ENCODE measurements at places on chromosomes 11 and 22. TPM values are rescaled to one million over a fixed set of nuclear protein-coding genes. Genes with fewer than 3 reads are reported as not detected.
A peak's percentile ranks its signal among the peaks of the same experiment; 100 is the strongest.

DNA sequence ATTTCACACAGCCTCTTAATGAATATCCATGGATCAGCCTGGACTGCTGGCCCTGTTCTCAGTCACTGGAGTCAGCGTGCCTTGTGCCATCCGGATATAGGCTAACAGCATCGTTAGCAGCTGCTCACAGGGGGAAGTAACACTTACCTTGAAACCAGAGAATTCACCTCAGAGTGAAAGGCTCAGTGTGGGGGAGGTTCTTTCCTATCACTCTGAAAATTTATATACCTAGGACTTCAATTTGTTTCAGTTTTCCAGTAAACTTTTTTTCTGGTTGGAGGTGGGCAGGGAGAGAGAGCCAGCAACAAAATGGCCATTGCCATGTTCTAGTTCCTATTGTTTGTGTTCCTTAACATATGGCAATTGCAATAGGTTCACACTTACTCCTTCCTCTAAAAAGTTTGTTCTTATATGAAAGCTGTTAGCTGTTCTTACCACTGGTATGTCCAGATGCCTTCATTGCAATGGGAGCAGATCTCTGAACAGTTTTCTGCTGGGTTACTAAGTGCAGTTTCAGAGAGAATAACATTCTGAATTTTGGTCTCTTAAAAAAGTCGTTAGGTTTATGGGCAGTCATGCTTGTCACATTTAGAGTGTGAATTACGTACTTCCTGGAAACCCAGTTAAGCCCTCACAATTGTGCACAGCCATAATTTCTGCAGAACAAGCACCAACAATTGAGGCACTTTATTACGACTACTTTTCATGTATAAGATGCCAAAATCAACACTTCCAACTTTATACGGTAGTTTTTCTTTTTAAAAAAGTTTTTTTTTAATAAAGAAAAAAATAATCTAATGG lies 247.6 kb downstream of the CADM1 start:
- peak; percentile 21 for DNase-seq
- no peak overlapping the region for H3K4me3 ChIP-seq
- peaks cover 10% of the 10 kb centered on the region for H3K4me1 ChIP-seq

DNA sequence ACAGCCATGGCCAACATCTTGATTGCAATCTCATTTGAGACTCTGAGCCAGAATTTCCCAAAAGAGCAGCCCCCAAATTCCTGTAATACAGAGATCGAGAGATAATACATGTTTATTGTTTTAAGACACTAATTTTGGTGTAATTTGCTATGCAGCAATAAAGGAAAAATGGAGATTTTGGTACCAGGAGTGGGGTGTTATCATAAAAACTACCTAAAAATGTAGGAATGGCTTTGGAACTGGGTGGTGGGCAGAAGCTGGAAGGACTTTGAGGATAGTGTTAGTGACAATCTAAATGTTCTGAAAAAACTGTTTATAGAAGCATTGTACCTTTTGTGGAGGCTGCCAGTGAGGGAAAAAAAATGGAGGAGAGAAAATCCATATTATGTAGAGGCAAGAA lies 32.4 kb downstream of the C11orf96 start:
- no peaks in the 10 kb centered on the region for H3K27me3 ChIP-seq
- no peak overlapping the region for H3K27ac ChIP-seq
- H3K4me1 ChIP-seq = no peaks in the 10 kb centered on the region
- H3K36me3 ChIP-seq = no peaks in the 10 kb centered on the region

DNA sequence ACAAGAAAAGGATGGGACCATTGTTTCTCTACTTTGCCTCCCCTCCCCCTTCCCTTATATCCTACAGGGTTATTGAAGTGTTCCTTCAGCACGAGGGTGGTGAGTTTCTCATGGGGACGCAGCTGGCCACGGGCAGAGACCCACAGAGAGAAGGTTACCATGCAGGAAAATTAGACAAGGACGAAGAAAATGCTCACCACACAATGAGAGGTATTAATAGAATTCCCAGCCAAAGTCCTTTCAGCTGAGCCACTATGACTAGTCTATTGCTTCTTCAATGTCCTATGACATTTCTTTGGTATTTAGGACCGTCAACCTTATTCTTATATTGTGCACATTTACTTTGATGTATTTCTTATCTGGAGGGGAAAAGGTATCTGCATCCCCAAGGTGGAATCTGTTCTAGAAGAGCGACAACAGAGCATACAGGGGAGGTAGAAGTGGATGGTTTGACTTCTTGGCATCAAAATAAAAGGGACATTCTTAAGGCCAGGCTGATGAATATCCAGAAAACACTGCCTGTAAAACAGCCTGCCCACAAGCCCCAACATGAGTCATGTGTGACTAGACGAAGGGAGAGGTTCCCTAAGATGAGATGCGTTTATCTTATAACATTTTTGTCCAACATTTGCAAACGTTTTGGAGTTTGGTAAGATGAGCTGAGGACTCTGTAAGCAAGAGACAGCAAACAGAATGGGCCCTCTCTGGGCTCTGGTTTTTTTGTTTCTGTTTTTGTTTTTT lies 209.8 kb upstream of the NARS2 start:
- H3K36me3 ChIP-seq = no peaks in the 10 kb centered on the region
- H3K27me3 ChIP-seq = no peaks in the 10 kb centered on the region
- no peak overlapping the region for H3K4me3 ChIP-seq
- H3K4me1 ChIP-seq = no peaks in the 10 kb centered on the region
- no peak for DNase-seq

DNA sequence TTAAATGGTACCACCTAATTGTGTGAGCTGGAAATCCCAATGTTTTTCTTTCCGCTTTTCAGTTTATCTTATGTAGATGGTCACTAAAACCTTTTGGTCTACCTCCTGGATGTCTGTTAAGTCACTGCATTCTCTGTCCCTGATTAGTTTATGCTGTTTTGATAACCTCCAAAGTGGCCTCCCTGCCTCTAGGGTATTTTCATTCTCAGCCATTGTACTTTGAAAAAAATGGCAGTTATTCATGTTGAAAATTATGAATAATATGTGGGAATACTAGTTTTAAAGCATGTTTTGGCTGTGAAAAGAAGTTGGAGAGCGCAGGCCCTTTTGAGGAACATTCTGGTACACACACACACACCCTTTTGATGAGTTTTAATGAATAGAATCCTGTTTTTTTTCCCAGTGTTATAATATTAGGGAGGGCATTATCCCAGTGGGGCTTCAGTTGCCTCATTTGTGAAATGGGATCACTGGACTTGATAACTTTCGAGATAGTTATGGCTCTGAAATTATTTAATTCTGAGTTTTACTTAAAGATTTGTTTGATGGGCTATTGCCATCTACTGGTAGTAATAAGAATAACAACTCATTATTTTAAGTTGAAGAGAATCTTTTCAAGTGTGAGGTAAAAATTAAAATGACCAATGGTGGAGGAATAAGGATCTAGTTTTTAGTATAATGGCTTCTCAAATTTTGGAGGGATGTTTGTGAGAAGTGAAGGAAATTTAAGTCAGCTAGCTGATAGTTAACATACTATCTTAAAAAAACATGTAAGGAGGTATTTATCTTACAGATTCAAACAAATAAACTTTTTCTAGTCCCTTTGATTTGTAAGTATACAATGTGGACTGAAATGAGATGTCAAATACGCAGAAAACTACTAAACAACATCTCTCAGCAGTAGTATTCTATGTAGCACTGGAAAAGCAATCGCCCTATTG lies 3.9 kb downstream of the FDX1 start:
- H3K4me3 ChIP-seq = no peak overlapping the region
- H3K27me3 ChIP-seq = no peaks in the 10 kb centered on the region
- no peak overlapping the region for H3K27ac ChIP-seq
- no peak for DNase-seq
- H3K4me1 ChIP-seq = peaks cover 21% of the 10 kb centered on the region

DNA sequence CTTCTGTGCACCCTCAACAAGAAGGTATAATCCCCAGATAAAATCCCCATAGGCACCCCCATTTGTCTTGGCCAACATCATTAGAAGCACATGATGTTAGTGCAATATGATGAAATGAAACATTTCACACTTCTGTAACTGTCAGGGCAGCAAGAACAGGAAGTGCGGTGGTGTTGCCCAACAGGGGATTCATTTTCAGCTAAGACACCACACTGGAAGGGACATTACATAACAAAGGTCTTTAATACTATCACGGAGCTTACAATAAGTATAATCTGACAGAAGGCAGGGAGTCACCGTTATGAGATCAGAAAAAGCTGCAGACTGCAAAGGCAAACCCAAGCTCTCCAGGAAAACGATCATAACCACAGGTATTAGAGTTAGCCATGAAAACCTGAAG lies 2.0 kb downstream of the OR52W1 start:
- H3K4me1 ChIP-seq = peaks cover 9% of the 10 kb centered on the region
- H3K27ac ChIP-seq = no peak overlapping the region
- H3K36me3 ChIP-seq = no peaks in the 10 kb centered on the region
- no peak overlapping the region for H3K4me3 ChIP-seq

- H3K36me3 ChIP-seq = no peaks in the 10 kb centered on the region
- H3K4me3 ChIP-seq = peak overlapping the region; percentile 77
- H3K4me1 ChIP-seq = peaks cover 4% of the 10 kb centered on the region
- H3K27me3 ChIP-seq = no peaks in the 10 kb centered on the region
- no peak for DNase-seq
- no peak overlapping the region for H3K27ac ChIP-seq
Measured at GRCh38 chr22:30637701-30638114, 2.1 kb downstream of the SLC35E4 start.

DEPDC7 gene
- 0.07 TPM for polyA plus RNA-seq

HBG2 gene
- polyA plus RNA-seq = not detected

MISFA gene
- polyA plus RNA-seq = 2.3 TPM

DNA sequence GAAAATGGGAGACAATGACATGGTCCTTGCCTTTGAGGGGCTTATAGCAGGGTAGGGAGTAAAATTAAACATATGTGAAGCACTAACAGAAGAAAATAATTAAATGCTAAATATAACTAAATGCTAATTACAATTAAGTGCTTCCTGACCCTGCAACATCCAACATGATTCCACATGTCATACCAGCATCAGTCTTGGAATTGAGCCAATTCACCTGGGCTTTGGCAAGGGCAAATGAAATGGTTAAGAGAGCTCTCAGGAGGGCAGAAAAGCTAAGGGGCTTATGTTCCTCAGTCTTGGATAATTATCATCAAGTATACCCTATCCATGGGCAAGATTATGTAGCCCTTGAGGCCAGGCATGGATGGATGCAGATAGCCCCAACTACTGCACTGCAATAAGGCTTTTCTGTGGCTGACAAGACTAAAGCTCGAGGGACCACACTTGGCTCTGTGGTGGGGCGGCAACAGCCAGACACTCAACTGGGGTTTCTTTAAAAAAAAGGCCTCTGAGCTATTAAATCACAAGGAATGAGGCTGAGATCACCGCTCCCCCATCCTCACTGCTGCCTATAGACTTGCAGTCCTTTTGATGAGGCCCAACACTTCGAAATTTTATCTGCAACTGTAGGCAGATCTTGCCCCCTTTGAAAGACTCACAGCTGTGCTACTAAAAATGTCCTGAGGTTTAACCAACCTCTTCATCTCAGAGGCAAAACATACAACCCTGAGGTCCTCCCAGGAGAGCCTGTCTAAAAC lies 39.0 kb downstream of the IL18BP start:
- peaks cover 2% of the 10 kb centered on the region for H3K36me3 ChIP-seq
- no peaks in the 10 kb centered on the region for H3K27me3 ChIP-seq
- H3K4me1 ChIP-seq = peaks cover 35% of the 10 kb centered on the region
- peak overlapping the region; percentile 65 for H3K4me3 ChIP-seq
- H3K27ac ChIP-seq = peak overlapping the region; percentile 71

- no peak for DNase-seq
- no peaks in the 10 kb centered on the region for H3K36me3 ChIP-seq
- H3K4me3 ChIP-seq = no peak overlapping the region
- H3K4me1 ChIP-seq = no peaks in the 10 kb centered on the region
Measured at GRCh38 chr11:67697846-67698245, 23.4 kb upstream of the ALDH3B2 start.

DNA sequence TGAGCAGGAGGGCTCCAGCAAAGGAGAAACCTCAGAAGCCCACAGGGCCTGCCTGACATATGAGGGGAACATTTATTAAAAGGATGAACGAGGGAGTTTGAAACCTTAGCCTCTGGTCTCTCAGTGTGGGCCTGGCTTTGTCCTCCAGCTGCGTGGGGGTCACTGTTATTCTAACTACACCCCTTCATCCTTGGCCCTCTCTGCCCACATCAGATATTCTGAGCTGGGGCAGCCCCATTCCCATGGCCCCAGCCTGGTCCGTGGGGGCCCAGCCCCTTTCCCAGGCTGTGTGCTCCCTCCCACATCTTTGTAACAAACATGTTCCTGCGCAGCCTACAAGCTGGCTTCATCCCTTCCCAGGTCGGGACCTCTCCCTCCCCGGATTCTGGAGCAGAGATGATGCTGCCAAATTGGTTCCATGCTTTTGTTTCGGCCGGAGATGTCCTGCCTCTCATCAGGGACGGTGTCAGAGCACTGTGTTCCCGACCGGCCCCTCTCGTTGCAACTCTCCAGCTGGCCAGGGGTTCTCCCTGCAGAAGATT lies 4.0 kb downstream of the FXYD6 start:
- H3K27ac ChIP-seq = no peak overlapping the region
- no peaks in the 10 kb centered on the region for H3K36me3 ChIP-seq
- peaks cover 10% of the 10 kb centered on the region for H3K27me3 ChIP-seq
- DNase-seq = no peak

SLN gene
- not detected for polyA plus RNA-seq

DNA sequence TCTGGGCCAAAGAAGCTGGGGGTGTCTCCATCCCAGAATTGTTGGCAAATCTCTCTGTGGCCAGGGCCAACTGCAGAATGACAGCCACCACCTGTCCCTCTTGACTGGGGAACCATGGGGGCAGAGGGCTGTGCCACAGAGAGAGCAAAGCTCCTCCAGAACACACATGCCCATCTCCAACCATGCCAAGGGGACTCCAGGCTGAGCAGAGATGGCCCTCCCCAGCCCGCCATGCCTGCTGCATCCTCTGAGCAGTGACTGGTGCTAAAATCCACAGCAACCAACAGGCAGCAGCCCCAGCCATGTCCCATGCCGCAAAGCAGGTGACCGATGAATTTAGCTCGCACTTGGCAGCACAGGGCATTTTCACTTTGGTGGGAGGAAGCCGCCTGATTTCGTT lies 45.0 kb downstream of the LARGE1 start:
- no peak overlapping the region for H3K4me3 ChIP-seq
- DNase-seq = no peak
- peaks cover 5% of the 10 kb centered on the region for H3K4me1 ChIP-seq
- no peak overlapping the region for H3K27ac ChIP-seq

- no peak overlapping the region for H3K27ac ChIP-seq
- no peaks in the 10 kb centered on the region for H3K36me3 ChIP-seq
- H3K4me3 ChIP-seq = no peak overlapping the region
- H3K27me3 ChIP-seq = no peaks in the 10 kb centered on the region
- DNase-seq = no peak
- peaks cover 22% of the 10 kb centered on the region for H3K4me1 ChIP-seq
Measured at GRCh38 chr11:35014346-35014745, 97.9 kb downstream of the PDHX start.

CARNS1 gene
- polyA plus RNA-seq = 0.09 TPM

GGTLC3 gene
- not detected for polyA plus RNA-seq

GRCh38 chr11:48109046-48109666 lies 107.5 kb upstream of the OR4B1 start:
- no peaks in the 10 kb centered on the region for H3K27me3 ChIP-seq
- no peak for DNase-seq
- peaks cover 45% of the 10 kb centered on the region for H3K4me1 ChIP-seq
- peak overlapping the region; percentile 37 for H3K4me3 ChIP-seq
- peak overlapping the region; percentile 57 for H3K27ac ChIP-seq
- 0 out of 2 replicates have a peak, but pooled peaks cover 6% of the 10 kb centered on the region for H3K36me3 ChIP-seq

KCTD21 gene
- polyA plus RNA-seq = 2.9 TPM

All from GM12878 (cell line).